ENCODE measurements at places on chromosomes 5 and 9.

DNA sequence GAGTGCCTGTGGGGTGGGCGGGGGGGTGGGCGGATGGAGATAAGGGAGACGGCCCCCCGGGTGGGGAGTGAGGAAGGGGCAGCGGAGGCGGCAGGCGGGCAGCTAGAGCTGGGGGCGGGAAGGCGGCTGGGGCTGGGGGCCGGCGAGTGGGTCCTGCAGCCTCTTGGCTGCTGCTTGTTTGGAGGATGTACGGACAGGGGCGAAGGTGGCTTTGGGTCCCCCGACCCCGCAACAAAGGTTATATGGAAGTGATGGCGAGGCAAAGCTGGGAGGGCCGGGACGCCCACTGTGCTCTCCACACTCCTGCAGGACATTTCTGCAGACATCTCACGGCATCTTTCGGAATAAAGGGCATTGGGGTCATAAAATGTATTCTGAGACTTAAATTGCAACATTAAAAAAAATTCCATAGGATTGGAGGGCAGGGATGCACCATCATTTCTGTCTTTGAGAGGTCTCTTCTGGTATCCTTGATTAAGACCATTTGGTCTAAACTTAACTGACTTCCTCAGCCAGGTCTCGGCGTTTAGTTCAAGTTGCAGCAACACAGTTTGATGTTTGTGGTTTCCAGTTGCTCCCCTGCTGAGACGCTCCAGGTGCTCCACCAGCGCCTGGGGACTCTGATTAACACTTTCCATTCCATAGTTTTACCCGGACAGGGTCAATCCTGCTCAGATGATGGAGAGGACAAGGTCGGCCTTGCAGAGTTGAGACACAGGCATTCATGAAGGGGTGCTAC lies 101.6 kb upstream of the SSBP2 start:
- DNase-seq: no peak

GRCh38 chr9:132881826-132882225 lies 3.1 kb downstream of the SPACA9 start:
- DNase-seq: no peak

DNA sequence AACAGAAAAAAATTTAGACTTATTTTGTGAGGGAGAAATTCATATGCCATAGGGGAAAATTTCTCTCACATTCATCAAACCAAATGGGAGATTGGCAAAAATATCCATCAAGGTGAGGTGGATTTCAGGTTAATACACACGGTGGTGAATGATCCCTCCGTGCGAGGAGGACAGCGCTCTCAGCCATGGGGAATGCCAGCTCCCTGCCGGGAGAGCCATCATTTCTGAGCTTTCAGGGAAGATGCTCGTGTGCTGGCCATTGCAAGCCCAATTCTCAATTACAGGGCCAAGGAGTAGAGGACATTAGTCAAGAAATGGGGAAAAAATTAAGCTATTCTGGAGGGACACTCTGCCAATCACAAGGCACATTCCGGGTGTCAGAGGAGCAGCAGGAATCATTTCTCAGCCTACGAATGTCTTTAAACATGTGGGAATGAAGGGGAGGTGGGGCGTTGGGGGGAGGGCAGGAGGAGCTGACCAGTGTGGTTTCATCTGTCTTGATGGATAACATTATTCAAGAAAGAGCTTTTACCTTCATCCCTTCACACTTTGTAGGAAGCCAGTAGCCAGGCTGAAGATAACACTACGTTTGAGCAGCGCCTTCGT lies 165.5 kb downstream of the DAB2IP start:
- DNase-seq: no peak

- no peak for DNase-seq
These were observed 199.8 kb upstream of the MVB12B start for GRCh38 chr9:126126807-126127206.

DNA sequence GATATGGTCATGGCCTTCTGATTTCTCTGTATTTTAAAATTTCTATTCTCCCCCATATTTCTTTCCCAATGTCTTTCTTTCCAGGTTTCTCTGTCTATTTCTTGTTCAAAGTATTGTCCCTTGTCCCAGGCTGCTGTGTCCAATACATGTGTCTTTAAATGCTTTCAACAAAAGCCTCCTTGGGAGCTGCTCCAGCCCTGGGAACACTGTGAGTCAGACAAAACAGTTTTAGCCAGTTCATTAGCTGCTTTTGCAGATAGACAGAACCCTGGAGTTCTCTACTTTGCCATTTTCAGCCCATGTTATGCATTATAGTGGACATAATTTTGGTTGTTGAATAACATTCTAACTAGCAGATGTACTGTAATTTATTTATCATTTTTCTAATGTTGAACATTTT lies 20.5 kb upstream of the JAK2 start:
- no peak for DNase-seq

GRCh38 chr5:175747539-175748060 lies 89.7 kb downstream of the HRH2 start:
- no peak for DNase-seq

- peak; percentile 81 for DNase-seq
These were observed 213.4 kb upstream of the ADAMTSL1 start for GRCh38 chr9:18260521-18260920.

GRCh38 chr9:109414125-109414785 lies 83.9 kb downstream of the PTPN3 start:
- DNase-seq: no peak

DNA sequence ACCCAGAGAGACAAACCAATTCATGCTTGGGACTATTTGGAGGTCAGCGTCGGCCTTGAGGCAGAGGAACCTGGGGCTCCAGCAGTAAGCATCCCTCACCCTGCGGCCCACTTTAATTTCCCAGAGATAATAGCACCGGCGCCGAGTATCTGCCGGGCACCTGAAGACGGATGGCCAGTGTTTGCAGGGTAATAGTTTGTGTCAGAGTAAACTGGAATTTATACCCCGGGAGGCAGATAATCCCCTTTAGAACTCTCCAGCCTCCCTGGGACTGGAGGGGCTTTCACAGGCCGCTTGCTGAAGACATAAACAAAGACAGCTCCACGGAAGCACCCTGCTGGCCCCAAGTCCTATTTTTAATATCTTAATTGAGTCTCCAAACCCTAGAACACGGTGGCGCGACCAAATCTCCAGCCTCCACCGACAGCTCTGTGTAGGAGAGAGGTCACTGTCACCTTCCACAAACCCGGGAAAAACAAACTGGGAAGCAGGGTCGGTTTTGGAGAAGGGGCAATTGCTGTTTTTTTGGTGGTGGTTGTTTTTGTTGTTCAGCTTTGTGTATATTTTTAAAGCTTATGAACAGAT lies 17.4 kb upstream of the FCN1 start:
- DNase-seq: no peak

DNA sequence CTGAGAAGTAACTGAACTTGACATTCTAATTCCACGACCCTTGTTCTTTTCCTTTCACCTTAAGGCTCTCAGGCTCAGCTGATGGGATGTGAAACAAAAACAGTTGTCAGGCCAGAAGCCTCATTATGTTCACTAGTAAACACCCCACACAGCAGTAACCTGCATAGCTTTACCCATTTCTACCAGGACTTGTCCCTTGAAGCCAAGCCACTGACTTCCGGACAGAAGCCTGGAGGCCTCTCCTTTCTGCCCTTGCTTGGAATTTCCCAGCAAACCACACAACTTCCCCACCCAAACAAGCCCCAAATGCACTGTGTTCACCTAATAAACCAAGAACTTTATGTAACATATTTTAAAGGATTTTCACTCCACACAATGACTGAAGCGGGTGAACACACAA lies 19.6 kb downstream of the PRUNE2 start:
- DNase-seq: no peak

DNA sequence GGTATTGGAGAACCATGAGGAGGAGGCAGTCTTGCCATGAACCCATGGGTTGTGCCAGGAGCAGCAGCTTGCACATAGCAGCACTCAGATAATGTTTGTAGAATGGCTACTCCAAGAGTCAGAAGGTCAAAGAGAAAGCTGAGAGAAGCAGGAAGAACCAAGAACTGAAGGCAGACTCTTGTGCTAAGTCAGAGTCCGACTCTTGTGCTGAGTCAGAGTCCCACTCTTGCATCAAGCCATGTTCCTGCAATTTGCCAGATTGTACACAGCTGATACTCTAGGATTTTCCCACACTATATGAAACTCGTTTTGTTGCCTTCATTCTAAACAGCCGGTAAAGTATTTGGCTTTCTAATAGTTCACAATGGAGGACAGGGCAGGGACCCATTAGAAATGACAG lies 26.2 kb upstream of the HSPA9 start:
- DNase-seq: no peak

DNA sequence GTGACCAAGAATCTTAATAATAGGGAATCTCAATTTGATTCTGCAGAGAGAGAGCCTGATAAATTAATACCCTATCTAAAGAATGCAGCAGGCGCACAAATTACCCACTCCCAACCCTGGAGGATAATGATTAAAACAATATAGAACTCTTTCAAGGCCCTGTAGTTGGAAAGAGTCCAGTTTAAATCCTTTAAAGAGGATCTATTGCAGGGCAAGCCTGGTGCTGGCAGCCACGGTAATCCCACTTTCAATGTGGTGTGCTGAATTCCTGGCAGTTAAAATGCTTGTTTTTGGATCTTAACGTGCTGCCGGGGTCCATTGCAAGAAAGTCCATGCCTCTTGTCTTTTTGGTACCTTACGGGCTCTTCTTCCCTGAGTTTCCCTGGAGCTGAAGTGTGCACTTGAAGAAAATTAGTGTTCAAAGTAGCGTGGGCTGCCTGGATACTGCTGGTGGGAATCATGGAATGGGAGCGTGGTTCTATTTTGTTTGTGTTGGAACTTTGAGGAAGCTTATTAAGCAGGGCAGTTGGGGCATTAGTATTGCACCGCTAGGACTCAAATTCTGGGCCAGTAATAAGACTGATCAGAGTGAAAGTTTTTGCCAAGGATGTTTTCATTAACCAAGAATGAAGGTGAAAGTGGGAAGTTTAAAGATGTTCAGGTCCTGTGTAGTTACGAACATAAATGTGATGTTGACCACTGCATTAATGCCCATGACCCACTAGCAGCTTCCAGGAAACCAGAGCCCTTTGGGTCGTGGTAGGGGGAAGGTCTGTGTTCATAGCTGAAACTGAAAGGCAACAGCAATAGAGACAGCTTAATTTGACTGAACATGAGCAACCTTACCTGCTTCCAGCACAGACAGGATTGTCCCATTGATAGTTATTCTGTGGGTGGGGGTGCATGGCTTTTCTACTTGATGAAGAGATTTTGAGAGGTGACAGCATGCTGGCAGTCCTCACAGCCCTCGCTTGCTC lies 20.8 kb downstream of the MARCHF6 start:
- DNase-seq: no peak

DNA sequence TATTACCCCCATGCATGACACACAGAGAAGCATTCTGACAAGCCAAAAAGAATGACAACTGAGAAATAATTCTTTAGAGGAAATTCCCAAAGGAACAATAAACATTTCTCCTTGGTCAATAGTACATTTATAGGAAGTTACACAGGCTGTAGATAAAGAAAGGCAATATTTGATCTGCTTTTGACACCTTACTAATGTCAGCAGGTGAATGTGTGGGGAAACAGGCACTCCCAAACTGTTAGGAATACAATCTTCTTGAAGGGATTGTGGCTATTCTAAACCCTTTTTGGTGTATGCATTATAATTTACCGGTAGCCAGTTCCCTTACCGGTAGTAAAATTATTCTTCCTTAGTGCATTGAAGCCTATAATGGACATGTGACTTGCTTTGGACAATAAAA lies 116.1 kb upstream of the FTMT start:
- DNase-seq: no peak

GRCh38 chr9:69097064-69097463 lies 61.5 kb downstream of the FXN start:
- peak; percentile 93 for DNase-seq

DNA sequence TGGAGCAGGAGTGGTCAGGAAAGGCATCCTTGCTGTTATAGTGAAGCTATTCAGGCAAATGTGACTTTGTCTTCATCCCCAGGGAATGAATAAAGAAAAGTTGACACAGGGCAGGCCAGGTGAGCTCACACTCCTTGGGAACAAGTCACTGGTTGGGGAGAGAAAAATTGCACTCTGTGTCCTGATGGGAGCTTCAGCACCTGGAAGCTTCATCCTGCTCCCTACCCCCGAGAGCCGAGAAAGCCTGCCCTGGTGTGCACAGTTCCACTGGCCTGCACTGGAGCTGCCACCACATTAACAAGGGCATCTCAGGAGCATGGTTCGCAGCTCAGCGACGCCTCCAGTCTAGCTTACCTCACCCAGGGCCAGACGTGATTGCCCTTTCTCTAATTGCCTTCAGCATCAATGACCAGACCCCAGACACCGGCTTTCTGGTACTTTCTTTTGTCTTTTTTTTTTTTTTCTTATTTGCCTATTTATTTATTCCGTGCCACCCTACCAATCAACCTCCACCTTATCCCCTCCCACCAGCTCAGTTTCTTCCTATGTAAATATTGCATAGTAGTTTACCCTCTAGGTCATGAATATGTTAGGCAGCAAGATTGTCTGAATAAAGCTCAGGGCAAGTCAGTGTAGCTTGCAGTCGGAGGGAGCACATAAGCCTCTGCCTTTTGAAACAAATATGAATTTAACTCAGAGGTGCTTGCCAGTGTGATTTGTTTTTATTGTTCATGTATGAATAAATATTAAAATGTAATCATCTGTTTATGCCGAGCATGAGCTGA lies 87.4 kb downstream of the DOCK2 start:
- DNase-seq: no peak

DNA sequence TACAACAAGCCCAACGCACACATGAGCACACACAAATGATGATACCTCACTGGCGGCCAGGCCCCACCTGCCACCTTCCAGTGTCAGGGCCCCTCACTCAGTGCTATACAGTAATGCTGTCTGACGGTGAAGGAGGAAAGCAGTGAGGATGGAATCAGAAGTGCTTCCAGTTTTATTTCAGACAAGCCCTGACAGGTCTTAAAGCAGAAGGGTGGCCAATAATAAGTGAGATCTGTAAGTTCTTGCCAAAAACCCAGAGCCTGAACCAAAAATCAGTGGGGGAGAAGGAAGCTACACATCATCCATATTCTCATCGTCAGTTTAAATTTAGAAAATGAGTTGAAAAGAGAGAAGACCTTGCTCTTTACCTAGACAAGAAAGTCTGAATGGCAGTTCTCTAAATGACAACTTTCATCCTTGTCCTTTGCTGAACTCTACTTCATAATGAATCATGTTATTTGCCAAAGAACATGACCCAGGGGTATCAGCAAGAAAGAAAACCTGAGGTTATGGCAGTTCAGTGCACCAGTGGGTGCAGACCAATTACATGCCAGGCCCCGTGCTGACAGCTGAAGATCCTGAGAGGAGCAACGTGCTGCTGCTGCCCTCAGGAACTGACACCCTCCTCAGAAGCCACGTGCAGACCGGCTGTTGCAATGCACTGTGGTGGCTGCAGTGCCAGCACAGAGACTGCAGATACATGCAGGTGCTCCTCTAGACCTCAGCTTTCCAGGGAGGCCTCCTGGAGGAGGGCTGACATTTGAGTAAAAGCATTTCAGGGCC lies 118.7 kb downstream of the DROSHA start:
- no peak for DNase-seq
